ENCODE measurements at places on chromosomes 5 and 9. TPM values are rescaled to one million over a fixed set of nuclear protein-coding genes. Genes with fewer than 3 reads are reported as not detected.

GRCh38 chr9:37947977-37948376, 44.0 kb upstream of the SLC25A51 start:
- DNase-seq = no peak

DNA sequence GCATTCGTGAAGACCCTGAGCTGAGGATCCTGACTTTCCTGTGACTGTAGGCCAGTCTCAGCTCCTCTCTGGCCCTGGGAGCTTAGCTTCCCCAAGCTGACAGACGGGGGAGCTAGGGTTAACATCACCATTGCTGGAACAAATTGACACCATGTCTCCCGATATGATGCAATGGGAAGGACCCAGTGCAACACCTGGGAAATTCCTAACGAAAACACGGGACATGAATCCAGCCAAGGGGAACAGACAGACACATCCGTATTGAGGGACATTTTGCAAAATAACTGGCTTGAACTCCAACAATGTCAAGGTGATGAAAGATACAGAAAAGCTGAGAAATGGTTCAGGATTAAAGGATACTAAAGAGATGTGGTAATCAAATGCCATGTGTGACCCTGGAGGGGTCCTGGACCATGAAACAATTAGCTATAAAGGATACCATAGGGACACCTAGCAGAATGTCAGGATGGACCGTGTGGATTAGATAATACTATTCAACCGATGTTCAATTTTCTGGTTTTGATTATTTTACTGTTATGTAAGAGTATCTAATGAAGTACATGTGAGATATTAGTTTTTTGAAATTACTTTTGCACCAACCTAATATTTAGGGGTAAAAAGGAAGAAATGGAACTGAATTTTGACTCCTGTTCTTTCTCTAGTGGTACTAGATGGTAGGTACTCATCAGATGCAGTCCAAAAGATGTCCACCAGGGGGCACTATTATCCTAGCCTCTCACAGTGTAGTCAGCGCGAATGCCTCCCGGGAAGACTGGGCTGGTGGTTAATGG, 52.7 kb downstream of the NDST1 start:
- peak; percentile 93 for DNase-seq

GRCh38 chr9:69452110-69452782, 127.2 kb downstream of the ENTREP1 start:
- DNase-seq = no peak

GRCh38 chr9:131762356-131762932, 22.6 kb upstream of the RAPGEF1 start:
- peak; percentile 70 for DNase-seq

DNA sequence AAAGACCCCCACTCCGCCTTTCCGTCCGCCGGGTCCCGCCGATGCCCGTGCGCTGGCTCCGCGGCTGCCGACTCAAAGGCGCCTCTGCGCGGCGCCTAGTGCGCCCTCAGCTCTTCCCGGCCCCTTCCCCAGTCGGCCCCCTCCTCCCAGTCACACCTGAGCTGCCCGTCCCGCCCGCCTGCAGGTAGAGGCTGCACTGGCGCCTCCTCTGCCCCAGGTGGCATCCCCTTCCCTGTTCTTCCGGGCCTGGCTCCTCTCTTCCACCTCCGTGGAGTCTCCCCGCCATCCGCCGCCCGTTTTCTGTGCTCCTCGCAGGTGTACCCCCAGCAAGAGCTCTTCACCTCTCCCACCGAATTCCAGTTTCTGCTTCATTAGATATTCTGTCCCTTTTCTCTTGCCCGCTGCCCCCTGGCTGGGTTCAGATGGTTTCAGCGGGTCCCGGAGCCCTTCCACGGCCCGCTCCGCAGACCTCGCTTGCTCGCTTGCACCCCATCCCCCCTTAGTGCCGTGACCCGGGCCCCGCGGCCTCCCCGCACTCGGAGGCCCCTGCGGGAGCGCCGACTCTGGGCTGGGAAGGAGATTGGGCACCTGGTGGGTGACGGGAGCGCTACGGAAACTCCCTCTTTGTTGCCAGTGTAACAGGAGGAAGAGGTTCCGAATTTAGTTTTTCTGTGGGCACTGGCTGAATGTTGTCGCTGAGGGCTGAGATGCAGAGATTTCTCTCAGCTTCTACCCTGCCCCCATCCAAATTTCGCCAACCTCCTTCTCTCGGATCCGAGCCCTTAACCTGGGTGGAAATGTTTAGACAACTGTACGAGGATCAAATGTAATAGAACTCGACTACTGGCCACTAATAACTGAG, 809 bp downstream of the SLC44A1 start:
- DNase-seq = peak; percentile 76

DNA sequence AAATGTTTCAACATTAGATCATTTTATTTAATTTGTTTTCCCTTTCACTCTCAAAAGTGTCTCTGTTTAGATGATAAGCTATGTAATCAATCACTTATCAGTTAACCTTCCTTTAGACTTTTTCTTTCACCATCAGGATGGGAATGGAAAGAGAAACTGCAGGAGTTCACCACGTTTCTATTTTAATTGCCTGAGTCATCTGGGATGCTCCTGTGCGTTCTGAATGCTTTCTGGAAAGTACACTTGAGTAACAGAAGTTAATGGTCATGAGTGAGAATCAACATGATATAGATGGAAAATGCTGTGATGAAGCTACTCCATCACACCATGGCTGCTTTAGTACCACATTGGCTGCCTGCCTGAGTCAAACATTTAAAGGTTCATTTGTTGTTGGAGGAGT, 783.3 kb upstream of the CDH9 start:
- DNase-seq = no peak

DNA sequence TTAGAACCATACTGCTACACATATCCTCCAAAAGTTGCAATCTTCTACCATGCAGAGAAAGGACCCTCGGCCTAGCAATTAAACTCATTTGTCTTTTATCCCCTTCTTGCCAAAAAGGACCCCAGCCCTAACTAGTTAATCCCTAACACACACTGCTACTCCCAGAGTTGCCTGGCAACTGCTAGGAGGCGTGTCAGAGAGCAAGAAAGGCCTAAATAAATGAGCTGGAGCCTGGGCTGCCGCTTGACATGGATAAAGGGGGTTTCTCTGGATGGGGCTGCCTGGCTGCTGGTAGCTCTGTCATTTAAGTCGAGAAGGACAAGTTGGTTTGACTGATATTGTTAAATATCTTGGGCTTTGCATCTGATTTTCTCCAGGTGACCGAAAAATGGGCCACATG, 194.8 kb downstream of the CRB2 start:
- DNase-seq = no peak

- DNase-seq = no peak
These were observed 996.4 kb upstream of the WWC1 start for GRCh38 chr5:167294882-167295680.

DNA sequence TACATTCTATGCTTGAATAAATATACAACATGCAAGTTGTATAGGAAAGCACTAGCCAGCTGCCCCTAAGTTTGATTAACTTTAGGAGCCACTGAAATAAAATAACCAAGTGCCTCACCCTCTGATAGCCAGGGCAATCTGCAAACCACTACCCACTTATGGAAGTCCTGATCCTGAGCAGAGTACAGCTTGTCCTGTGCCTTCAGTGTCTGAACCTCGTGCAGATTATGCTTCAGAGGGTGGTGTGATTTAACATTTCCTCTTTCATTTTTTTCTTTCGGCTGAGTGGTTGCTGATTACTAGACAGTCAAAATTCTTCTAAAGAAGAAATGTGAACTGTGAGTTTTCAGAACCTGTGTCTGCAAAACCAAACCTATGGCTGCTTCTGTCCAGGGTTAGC, 327.7 kb downstream of the PIK3R1 start:
- DNase-seq = no peak

The NHP2 gene
- 183 TPM for total RNA-seq

Data from ureter (tissue), 1 donor.